ENCODE measurements at places on chromosomes 12 and 14.

DNA sequence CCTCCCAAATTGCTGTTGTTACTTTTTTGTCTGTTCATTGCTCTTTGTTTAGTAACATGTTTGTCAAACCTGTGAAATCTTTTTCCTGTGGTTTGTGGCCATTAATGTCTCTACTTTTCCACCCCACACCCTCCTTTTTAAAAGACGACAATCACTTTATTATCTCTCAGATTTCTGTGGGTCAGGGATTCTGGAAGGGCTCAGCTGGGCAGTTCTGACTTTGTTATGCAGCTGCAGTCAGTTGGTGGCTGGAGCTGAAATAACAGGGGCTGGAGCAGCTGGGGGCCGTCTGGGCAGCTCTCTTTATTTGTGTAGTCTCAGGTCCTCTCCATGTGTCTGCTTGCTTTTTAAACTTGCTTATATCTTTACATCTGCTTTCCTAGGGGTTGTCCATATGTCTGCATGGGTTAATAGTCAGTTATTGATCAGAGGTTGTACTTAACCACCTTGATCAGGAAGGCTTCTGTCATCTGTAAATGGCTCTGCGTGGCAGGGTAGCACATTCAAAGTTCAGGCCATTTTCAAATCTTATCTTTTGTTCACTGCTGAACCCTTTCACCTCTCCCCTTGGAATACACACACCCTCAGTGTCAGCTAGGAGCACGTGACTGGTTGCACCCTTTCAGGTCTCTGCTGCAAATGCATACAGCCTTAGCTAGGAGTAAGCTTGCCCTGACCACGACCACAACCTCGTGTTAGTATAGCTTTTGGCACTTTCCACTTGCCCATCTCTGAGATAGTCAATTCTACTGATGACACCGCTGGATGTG is 27.9 kb downstream of the BORCS5 start:
- H3K27me3 ChIP-seq = no peaks in the 10 kb centered on the region
- H3K4me1 ChIP-seq = no peaks in the 10 kb centered on the region
- H3K36me3 ChIP-seq = no peaks in the 10 kb centered on the region
- DNase-seq = no peak
- no peak overlapping the region for H3K4me3 ChIP-seq
- no peak overlapping the region for H3K27ac ChIP-seq

DNA sequence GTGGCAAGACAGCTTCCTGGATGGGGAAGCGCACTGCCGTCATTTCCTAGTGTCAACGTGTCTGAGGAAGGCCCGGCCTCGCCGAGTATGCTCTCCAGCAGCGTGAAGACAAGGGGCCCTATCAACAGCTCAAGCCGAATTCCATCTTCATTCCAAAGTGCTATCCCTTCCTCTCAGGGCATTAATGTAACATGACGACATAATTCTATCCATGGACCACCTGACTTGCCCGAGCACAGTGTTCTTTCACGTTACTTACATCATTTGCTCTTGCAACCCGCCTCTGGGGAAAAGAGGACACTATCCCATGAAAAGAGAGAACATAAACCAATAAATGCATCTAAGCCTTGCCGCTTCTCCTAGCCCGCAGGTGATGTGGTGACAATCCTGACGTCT is 22.9 kb downstream of the CCDC92 start:
- H3K27ac ChIP-seq = no peak overlapping the region
- no peaks in the 10 kb centered on the region for H3K4me1 ChIP-seq
- H3K27me3 ChIP-seq = no peaks in the 10 kb centered on the region
- no peak overlapping the region for H3K4me3 ChIP-seq
- no peaks in the 10 kb centered on the region for H3K36me3 ChIP-seq

GRCh38 chr12:115108129-115109100 is 424.4 kb upstream of the TBX3 start:
- no peak overlapping the region for H3K27ac ChIP-seq
- H3K36me3 ChIP-seq = no peaks in the 10 kb centered on the region
- H3K4me1 ChIP-seq = no peaks in the 10 kb centered on the region
- H3K4me3 ChIP-seq = no peak overlapping the region

DNA sequence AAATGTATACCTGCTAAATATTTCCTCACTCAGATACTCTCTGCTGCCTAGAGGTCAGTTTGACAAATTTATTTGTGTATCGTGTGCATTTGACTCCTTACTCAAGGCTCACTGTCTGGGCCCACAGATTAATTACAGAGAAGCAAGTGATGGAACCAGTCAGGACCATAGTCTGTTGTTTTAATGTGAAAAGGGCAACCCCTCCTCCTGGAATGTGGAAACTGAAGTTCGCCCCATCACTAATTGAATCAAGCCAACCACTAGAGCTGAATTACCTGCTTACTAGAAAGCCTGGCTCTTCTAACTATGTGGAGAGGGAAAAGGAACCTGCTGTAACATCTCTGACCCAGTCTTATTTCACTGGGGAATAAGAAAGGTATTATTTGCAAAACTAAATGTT is 199.9 kb upstream of the KRR1 start:
- no peak overlapping the region for H3K4me3 ChIP-seq
- H3K36me3 ChIP-seq = no peaks in the 10 kb centered on the region
- H3K27ac ChIP-seq = no peak overlapping the region
- no peak for DNase-seq

GRCh38 chr12:22361785-22362184 is 27.3 kb upstream of the ST8SIA1 start:
- no peak overlapping the region for H3K27ac ChIP-seq
- H3K4me3 ChIP-seq = no peak overlapping the region
- DNase-seq = no peak
- no peaks in the 10 kb centered on the region for H3K27me3 ChIP-seq

GRCh38 chr14:95516554-95517181 is at the start of gene SYNE3:
Gene SYNE3 (minus strand): TSS chr14:95516650. CDS start chr14:95475821, 40,829 bp downstream.
- H3K36me3 ChIP-seq = no peaks in the 10 kb centered on the region
- peak within 1 kb of the TSS; percentile 79 for H3K4me3 ChIP-seq
- H3K27ac ChIP-seq = peak within 1 kb of the TSS; percentile 79
- H3K27me3 ChIP-seq = no peaks in the 10 kb centered on the region
